Stimulated activated CD8-positive, alpha-beta memory T cell treated with anti-CD3 and anti-CD28 coated beads, Interleukin-15, amount 100 ng/mL, for 24 hours (primary cell): ENCODE measurements at places on chromosomes 4 and X.

DNA sequence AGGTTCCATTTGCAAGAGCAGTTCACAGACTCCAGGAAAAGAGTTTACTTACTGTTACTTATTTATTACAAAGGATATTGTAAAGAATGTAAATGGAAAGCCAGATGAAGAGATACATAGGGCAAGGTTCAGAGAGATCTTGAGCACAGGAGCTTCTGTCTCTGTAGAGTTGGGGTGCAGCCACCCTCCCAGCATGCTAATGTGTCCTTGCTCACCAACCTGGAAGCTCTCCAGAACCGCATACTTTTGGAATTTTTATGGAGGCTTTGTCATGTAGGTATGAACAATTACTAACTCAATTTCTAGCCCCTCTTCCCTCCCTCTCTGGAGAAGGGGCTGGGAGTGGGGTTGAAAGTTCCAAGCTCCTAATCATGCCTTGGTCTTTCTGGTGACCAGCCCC, 857.2 kb downstream of the RPA4 start:
- DNase-seq: no peak

DNA sequence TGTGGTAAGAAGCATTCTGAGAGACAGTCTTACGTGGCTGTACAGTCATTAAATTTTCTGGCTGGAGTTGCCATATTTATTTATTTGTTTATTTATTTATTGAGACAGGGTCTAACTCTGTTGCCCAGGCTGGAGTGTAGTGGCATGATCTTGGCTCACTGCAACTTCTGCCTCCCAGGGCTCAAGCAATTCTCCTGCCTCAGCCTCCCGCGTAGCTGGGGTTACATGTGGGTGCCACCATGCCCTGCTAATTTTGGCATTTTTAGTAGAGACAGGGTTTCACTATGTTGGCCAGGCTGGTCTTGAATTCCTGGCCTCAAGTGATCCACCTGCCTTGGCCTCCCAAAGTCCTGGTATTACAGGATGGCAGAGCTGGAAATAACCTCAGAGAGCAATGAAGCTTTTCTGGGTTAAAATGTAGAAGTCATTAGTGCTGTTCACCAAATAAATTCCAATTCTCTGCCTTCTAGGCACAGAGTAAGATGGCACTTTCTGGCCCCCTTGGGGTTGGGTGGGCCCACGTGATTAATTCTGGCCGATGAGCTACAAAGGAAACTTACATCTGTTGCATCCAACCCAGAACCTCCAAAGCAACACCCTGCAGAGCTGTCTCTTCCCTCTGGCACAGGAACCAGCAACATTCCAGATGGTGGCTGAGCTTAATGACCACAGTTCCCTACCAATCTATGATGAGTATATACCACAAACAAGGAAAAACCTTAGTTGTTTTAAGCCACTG, 4.5 kb downstream of the MRFAP1 start:
- no peak for DNase-seq

DNA sequence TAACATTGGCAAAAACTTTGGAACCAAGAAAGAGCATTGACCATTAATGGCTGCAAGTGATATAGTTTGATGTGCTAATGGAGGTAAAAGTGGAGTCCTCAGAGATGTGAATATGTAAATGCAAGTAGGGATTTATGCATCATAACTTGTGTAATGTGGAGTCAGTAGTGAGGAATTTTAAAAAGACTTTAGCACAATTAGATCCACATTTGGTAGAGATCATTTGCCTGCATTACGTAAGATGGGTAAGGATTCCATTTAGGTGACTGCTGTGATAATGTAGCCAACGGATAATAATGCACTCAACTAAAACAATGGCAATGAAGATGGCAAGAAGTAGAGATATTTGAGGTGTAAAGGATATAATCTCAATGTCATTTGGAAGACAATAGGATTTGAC, 1128.4 kb downstream of the ADGRL3 start:
- no peak for DNase-seq

DNA sequence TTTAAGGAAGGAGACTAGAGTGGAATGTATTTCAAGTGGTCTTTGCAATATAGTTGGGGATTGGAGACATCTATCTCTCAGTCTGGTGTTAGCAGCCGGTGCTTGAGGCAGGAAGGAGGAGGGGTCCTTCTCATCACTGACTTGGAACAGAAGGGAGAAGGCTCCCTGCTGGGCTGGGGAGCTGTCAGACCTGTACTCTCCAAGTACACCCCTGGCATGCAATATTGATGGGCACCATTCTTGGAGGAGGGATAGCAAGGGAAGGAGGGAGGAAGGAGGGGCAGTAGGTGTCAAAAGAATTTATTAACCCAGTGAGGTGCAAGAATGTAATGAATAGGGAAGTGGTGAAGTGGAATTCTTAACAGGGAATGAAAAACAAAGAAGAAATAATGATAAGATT, 338.8 kb downstream of the UNC5C start:
- no peak for DNase-seq

GRCh38 chr4:2790583-2791517, 2.0 kb upstream of the SH3BP2 start:
- DNase-seq: no peak
